ENCODE measurements at places on chromosomes 4 and X. TPM values are rescaled to one million over a fixed set of nuclear protein-coding genes. Genes with fewer than 3 reads are reported as not detected.

DNA sequence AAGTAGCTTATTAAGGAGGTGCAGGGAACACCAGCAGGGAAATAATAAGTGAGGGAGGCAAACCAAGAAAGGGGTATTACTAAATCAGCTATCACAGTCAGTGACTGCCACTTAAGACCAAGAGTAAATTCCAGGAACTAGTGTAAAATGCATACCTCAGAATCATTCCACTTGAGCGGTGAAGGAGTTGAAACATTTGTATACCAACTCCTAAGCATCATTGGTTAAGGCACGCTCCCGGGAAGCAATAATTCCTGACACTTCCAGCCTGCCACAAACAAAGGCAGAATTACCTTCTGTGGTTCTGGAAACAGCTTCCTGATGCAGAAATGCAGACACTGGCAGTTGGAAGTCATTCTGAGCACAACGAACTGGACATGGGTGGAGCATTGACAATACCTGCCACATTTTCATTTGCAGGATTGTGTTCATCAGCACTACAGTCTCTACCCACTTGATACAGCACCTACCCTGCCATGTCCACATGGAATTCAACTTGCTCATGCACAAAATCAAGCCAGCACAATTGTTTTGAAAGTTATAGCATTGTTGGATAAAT lies 82.1 kb downstream of the PPP1R2C start:
- no peaks in the 10 kb centered on the region for H3K4me1 ChIP-seq
- no peak for DNase-seq
- no peak overlapping the region for H3K27ac ChIP-seq
- no peaks in the 10 kb centered on the region for H3K36me3 ChIP-seq
- no peaks in the 10 kb centered on the region for H3K27me3 ChIP-seq
- H3K4me3 ChIP-seq: no peak overlapping the region

DNA sequence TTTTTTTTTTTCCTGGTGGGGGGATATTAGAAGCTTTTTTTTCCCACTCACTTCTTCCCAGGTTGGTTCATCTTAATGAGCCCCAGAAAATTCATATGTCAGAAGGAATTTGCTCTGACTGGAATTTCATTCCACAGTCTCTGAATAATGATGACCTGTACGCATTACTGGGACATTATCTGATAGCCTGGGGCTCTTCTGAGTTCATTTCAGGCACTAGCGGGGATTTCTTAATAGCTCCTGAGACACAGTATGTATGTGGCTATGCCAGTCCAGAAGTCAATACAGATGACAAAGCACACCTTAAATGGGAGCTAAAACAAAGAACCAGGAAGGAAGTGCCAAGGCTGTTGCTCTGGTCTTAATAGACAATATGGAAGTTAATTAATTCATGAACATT lies 295.2 kb upstream of the IGFBP7 start:
- H3K4me3 ChIP-seq: no peak overlapping the region
- no peak for DNase-seq
- H3K27me3 ChIP-seq: no peaks in the 10 kb centered on the region
- H3K36me3 ChIP-seq: no peaks in the 10 kb centered on the region

- H3K27ac ChIP-seq: no peak overlapping the region
- no peak for DNase-seq
- H3K27me3 ChIP-seq: no peaks in the 10 kb centered on the region
- no peak overlapping the region for H3K4me3 ChIP-seq
- no peaks in the 10 kb centered on the region for H3K4me1 ChIP-seq
These were observed 34.0 kb upstream of the BRS3 start for GRCh38 chrX:136453771-136454170.

The H2BW2 gene
- not detected for total RNA-seq

The SERPINA7 gene
- not detected for total RNA-seq

Data from thoracic aorta (tissue), 2 donors.